Breast epithelium (tissue), 4 donors: ENCODE measurements at places on chromosomes 7 and 10. TPM values are rescaled to one million over a fixed set of nuclear protein-coding genes. Genes with fewer than 3 reads are reported as not detected.

DNA sequence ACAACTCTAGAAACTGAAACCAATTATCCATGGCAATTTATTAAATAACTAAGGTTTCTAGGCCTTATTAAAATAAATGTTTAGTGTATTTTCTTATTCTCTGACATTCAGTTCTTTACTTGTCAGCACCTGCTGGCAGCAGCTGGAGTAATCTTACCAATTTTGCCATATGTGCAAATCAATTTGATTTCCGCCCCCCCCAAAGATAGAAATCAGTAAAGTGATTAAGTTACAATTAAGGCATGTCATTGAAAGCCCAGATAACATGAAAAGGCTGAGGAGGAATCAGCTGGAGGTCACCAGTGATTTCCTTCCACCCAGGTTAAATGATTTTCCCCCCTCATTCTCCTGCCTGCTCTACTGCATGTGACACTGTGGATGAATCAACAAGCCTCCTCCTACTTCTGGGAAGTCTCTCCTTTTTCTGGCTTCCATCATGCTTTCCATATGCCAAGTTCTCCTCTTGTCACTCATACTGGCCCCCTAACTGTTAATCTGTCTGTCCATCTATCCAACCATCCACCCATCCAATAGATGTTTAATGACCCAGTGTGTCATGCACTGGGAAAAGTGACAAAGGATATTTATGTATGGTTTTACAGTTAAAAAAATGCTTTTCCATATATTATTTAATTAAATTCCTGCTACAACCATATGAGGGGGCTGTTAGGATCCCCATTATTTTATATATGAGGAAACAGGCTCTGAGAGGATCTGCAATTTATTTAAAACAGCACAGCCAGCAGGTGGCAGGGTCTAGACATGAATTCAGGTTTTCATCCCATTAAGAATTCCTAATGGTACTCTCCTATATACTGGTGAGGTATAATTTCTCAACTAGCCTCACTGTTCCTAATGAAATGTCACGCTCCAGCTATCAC lies 116.5 kb downstream of the ATXN7L1 start:
- no peaks in the 10 kb centered on the region for H3K4me1 ChIP-seq
- H3K27ac ChIP-seq: no peak overlapping the region
- H3K4me3 ChIP-seq: no peak overlapping the region
- no peaks in the 10 kb centered on the region for H3K27me3 ChIP-seq

DNA sequence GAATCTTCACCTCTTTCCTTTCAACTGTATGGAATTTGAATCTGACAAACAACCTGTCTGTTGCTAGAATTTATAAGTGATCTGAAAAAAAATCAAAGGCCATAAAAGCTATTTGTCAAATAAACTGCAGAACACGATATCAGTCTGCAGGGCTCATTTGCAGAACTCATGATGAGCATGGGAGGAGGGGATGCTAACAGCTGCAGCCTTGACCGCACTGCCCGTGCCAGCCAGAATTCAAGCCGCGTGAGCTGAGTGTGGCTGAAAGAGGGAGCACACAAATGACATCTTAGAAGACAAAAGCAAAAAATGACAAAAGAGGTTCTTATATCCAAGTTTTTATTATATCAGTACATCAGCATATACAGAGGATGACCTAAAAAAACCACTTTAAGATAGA lies 15.7 kb downstream of the LRRTM3 start:
- H3K27ac ChIP-seq: no peak overlapping the region
- no peaks in the 10 kb centered on the region for H3K36me3 ChIP-seq
- H3K27me3 ChIP-seq: no peaks in the 10 kb centered on the region
- H3K4me3 ChIP-seq: no peak overlapping the region
- no peak for DNase-seq
- H3K4me1 ChIP-seq: no peaks in the 10 kb centered on the region

DNA sequence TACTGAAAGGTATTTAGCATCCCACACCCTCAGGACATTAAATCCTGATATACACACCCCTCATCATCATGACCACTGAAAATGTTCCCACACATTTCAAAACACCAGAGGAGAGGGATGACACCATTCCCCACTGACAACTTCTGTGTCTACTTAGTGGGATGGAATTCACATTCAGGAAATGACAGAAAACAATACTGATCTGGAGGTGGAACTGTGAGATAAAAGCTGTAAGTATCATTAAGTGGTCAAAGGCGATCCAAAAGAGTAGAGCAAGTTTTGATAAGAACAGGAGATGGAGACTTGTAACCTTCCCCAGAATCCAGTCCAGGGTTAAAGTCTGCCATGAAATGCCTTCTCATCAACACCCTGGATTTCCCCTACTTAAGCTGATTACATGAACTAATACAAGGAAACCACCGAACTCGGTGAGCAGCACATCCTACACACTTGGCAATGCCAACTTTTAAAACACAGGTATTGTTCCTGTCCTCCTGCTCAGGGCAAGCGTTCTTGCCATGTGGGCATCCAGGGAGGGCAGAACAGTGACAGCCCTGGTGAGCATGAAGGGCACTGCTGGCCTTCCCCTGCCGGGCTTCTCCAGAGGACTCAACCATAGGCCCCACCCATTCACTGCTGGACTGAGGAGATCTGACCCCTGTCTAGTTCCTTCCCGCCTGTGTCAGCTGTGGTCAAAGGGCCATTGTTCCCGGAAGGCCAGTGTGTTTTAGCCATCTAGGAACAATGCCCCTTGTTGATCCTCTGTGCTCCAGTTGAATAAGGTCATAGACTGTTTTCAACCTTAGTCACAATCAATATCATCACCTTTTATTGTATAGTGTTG lies 85.0 kb downstream of the SGMS1 start:
- no peak for DNase-seq
- no peaks in the 10 kb centered on the region for H3K27me3 ChIP-seq
- H3K27ac ChIP-seq: no peak overlapping the region

DNA sequence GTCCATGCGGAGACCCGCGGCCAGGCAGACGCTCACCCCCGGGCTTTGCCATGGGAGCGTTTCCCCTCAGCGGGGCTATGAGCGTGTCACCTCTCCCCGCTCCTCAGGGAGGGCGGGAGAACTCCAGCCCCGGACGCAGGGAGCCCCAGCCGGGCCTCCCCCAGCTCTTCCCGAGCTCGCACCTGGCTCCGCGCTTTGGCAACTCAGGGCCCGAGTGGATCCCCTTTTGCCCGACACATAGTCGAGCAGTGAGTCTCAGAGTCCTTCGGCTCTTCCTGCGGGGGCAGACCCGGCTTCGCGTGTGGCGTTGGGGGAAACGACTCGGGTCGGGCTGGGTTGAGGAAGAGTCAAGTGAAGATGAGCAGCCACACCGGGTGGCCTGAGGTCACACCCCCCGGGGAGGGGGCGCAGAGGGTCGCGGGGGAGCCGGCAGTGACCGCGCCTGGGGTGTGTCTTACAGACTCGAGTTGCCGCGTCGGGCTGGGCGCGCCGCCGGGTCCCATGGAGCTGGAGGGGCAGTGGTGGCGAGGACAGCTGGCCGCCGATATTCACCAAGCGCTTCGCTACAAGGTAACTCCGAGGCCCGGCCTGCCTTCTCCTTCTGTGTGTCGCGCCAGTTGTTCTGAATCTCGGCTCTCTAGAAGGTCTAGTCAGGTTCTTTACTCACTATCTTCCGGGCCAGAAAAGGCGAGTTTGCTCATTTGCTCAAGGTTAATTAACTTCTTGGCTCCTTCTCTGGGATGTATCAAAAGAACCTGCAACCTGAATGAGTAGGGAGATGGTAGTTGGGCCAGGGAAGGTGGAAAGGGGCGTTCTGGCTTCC lies 721 bp downstream of the CCNJ start:
- no peaks in the 10 kb centered on the region for H3K4me1 ChIP-seq
- no peaks in the 10 kb centered on the region for H3K27me3 ChIP-seq
- peak overlapping the region; percentile 89 for H3K27ac ChIP-seq
- peak overlapping the region; percentile 87 for H3K4me3 ChIP-seq
- DNase-seq: peak; percentile 57

The MMD2 gene
- not detected for total RNA-seq

The CPED1 gene
- 29.3 TPM for total RNA-seq

The H2BK1 gene
- not detected for total RNA-seq

The PDIA4 gene
- total RNA-seq: 53.4 TPM
